ENCODE measurements at places on chromosomes 3 and 15.

- DNase-seq, result no peak
These were observed 13.3 kb downstream of the GRAMD2A start for GRCh38 chr15:72184165-72184811.

GRCh38 chr15:98288091-98288590 lies 327.6 kb downstream of the ARRDC4 start:
- no peak for DNase-seq

DNA sequence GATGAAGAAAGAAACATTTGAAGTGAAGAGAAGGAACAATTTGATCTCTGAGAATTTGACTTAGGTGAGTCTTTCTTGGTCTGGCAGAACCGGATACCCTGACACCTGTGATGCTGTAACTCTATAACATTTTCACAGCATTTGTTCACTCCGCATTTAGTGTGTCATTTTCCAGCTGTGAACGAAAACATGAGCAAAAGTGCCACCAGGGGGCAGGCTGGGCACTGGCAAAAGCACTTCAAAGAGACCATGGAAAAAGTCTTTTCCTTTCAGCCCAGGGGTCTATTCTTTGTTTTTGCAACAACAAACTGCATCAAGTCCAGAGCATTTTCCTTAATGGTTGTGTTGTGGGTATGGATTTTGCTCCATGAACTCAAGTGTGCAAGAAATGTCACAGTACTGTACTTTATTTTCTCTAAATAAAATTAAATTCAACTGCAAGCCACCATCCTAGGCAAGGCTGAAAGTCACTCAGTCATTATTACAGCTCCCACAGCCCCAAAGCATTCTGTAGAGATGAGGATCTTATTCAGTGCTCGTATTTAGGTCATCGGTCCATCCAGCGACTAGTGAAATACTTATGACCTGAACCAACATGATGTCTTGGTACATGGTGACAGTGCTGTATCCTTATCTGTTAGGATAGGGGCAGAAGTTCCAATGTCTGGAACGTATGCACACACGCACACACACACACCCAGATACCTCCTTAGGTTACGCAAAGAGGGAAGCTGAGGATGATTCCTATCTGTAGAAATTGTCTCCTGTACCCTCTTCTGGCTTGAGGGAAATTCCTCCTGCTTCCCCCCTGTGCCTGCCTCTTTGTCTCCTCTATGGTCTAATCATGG lies 125.5 kb downstream of the GADL1 start:
- peak; percentile 63 for DNase-seq

DNA sequence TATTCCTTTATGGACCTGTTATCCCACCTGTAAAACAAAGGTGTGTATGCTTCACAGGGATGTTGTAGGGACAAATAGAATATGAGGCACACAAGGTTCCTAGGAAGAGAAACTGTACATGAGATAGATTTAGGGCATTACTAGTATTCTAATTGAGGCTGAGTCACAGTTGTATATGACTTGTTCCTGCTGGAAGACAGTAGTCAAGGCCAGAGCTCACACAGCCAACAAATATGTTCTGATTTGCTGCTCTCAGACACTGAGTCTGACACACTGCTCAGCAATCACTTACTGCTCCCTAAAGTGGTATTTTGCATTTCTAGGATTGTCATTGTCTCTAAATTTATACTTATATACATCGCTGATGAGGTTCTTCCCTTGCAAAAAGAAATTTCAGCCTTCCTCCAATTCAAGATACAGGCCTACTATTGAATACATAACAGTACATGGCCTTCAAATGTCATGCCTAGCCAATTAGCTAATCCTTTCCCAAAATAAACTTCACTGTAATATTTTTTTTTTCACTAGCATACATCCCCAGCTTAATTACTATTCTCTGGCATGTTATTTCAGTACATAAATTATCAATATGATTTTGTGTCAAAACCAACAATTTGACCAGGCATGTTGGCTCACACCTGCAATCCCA lies 69.8 kb downstream of the TIGIT start:
- DNase-seq, result no peak

DNA sequence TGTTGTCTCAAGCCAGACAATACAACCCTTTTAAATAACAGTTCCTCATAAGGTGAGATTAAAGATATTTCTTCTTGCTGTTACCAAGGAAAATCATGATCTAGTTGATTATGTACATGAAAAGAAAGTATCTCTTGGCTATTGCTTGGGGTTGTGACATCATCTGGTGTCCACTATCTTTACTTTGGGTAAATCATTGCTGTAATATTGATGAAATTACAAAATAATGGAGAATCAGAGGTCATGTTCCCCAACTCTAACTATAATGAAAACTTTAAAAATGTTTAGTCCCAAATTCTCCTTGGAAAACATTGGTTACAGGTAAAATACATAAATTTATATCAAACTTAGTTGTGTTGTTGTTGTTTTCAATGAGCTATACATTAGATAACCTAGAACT lies 142.2 kb downstream of the ARPP21 start:
- DNase-seq, result no peak

GRCh38 chr3:183074261-183074660 lies 25.0 kb downstream of the MCCC1 start:
- DNase-seq, result no peak

- DNase-seq, result no peak
These were observed 15.3 kb downstream of the ERC2 start for GRCh38 chr3:56453011-56453410.

DNA sequence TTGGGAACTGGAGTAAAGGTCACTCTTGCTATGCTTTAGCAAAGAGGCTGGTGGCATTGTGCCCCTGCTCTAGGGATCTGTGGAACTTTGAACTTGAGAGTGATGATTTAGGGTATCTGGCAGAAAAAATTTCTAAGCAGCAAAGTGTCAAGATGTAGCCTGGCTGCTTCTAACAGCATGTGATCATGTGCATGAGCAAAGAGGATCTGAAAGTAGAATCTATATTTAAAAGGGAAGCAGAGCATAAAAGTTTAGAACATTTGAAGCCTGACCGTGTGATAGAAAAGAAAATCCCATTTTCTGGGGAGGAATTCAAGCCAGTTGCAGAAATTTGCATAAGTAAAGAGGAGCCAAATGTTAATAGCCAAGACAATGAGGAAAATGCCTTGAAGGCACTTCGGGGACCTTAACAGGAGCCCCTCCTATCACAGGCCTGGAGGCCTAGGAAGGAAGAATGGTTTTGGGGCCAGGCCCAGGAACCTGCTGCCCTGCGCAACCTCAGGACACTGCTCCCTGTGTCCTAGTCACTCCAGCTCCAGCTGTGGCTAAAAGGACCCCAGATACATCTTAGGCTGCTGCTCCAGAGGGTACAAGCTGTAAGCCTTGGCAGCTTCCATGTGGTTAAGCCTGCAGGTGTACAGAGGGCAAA lies 212.2 kb upstream of the LINGO1 start:
- no peak for DNase-seq

DNA sequence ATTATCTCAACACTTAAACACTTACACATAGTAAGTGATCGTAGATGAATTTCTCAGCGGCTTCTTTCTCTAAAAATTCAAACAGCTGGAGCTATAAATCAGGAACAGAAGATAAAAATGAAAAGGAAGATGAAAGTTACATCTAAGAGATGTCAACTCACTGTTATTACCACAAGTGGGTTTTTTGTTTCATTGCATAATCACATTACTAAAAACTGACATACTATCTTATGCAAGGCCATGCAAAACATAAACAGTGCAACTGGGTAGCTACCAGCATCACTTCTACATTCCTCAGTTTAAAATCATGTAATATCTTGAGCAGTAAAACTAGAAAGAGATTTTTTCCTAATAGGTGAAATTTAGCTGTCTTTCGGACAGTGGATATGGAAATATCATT lies 14.9 kb downstream of the MINDY4B start:
- DNase-seq, result no peak

DNA sequence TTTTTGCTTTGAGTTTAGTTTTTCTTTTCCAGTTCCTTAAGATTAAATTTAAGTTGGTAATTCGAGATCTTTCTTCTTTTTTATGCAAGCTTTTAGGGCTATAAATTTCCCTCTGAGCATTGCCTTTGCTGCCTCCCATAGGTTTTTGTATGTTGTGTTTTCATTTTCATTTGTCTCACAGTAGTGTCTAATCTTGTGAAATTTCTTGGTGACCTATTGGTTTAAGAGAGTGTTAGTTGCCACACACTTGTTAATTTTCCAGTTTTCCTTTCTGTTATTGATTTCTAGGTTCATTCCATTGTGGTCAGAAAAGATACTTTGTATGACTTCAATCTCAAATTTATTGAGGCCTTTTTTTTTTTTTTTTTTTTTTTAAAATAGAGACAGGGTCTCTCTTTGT lies 18.3 kb upstream of the IL20RB start:
- no peak for DNase-seq

DNA sequence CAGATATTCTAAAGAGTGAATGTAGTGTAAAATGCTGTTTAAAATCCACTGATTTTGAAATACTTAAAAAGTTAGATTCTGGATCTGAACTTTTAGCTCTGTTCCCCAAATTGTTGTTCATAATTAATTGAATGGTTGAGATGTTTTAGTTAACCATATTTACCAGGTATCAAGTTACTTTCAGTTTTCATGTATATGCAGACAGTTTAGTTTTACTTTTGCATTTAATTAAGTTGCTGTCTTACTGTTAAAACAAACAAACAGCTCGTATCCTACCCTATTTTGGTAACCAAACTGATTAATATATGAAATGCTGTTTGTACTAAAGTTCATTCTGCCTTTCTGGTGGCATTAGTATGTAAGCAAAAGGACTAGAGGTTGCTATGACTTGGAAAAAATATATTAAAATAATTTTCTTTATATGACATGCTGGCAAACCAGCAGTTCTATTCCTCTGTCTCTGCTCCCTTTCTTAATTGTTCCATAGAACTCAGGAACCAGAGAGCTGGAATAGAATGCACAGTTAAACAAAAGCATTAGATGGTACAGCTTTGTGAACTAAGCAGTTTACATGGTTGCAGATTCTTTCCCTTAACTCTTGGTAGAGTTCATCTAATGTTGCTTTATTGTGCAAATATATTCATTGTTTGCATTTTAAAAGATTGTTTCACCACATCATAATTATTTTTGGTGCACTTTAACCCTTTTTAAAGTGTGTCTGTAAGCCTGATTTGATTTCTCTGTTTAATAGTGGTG lies 39.5 kb upstream of the SCAANT1 start:
- no peak for DNase-seq

All from CD4-positive, alpha-beta T cell treated with Interleukin-12 subunit alpha and Interleukin-12 subunit beta, for 1 hour (primary cell).